ENCODE measurements at places on chromosomes 7 and 10. TPM values are rescaled to one million over a fixed set of nuclear protein-coding genes. Genes with fewer than 3 reads are reported as not detected.

GRCh38 chr10:133133471-133134231, 26.4 kb upstream of the KNDC1 start:
- no peak for DNase-seq

CDC14C gene
- not detected for total RNA-seq

NYAP1 gene
- 1.7 TPM for total RNA-seq

- no peak for DNase-seq
Measured at GRCh38 chr10:116026315-116026714, 246.7 kb downstream of the GFRA1 start.

GPR37 gene
- total RNA-seq = 0.31 TPM

TET1 gene
- total RNA-seq = 3.1 TPM

TSC22D4 gene
- total RNA-seq = 21.5 TPM

DNA sequence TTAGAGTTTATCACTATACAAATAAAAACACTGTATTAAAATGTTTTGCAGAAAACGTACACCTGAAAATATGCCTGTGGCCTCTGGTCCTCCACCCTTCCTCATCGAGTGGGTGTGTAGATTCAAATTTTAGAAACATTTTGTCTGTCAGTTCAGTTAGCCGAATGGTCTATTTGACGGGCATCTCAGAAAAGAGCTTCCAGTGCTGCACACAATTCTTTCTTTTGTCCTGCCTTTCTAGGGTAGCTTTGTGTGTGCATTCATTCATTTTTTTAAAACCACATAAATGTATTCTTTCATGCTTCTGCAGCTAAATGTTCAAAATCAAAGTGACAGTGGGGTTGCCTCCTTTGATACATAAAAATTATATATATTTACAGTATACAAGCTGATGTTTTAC, 46.8 kb downstream of the GNAI1 start:
- DNase-seq = no peak

CXCL12 gene
- total RNA-seq = 96.6 TPM

ARHGEF5 gene
- total RNA-seq = 10.8 TPM

DNA sequence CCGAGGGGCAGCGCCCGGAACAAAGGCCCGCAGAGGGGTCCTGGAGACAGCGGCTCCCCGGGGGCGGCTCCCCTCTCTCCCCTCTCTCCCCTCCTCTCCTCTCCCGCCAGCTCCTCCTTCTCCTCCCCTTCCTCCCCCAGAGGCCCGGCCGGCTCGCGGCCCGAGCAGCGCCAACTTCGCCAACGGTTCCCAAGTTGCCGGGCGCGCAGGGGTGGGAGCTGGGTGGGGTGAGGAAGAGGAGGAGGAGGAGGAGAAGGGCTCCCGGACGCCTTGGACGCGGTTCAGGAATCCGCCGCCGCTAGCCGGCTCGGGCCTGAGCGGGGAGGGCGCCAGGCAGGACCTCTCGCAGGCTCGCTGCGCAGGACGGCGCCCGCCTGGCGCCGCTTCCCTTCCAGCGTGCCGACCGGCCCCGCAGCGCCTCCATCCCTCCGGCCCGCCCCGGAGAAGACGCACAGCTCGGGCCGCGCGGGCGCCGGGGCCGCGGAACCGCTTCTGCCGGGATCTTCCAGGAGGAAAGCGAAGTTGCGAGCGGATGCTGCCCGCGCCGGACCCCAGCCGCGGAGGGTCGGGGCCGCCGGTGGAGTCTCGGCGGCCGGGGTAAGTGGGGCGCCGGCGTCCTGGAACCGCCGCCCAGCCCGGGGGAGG, at the start of gene CHST3:
TSS of gene CHST3 (plus strand) at position 298 of the 645 bp plus-strand sequence. CDS start 41,448 bp downstream, outside the sequence.
- no peak for DNase-seq

GRCh38 chr7:54663603-54664234, 95.3 kb downstream of the SEC61G start:
- no peak for DNase-seq

GRCh38 chr10:53088961-53089360, 316.4 kb upstream of the MBL2 start:
- DNase-seq = no peak

DNA sequence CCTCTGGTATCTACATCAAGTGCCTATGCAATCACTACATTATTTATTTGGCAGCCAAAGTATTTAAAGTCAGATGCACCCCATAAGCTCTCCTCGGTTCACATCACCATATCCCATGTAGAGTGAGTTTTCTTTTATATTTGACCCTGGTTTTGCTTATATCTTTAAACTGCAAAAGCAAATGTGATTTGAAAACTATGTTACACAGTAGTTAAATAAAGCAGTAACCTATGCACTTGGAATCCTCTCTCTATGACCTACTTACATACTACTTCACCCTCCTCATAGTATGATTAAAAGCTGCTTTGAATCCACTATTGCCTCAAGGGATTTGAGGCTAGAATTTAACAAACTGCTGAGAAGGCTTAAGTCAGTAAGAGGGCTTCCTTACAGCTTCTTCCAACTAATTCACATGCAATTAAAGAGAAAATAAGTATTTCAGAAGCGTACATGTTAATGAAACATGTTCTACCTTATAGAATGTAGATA, 2.2 kb upstream of the CELF2 start:
- no peak for DNase-seq

MNX1 gene
- not detected for total RNA-seq

DNA sequence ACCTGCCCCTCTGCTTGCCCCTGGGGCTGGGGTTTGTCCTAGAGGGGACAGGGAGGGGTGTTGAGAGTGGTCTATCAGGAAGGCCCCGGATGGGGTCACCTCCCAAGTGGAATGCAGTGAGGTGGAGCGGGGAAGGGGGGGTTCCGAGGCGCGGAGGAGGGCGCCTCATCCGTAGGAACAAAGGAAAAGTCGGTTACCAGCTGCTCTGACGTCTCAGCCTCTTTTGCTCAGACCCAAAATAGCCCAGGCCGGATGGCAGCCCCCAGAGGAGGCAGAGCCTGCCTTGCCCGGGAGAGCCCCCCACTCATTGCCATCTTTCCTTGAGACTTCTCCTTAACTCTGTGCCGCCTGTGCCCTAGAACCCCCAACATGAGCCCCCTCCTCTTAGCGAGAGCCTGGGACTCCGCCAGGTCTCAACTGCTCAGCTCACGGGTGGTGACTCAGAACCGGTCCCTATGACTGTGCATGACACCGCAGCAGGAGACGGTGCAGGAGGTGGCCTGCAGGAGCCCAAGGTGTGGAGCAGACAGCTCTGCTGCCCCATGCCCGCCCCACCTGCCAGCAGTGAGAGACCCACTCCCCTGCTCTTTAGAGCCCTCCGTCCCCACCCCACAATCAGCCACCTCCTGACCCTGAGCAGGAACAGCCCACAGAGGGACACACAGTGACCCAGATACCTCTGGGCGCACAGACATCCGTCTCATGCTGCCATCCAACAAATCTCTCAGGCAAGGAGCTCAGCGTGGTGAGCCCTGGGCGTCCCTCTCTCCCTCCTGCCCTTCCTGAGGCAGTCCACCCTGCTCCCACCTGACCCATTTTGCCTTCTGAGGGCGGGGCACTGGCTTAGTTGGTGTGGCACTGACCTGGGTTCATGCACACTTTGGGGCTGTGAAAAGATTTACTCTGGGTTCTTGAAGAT, 13.1 kb downstream of the STX1A start:
- no peak for DNase-seq

DNA sequence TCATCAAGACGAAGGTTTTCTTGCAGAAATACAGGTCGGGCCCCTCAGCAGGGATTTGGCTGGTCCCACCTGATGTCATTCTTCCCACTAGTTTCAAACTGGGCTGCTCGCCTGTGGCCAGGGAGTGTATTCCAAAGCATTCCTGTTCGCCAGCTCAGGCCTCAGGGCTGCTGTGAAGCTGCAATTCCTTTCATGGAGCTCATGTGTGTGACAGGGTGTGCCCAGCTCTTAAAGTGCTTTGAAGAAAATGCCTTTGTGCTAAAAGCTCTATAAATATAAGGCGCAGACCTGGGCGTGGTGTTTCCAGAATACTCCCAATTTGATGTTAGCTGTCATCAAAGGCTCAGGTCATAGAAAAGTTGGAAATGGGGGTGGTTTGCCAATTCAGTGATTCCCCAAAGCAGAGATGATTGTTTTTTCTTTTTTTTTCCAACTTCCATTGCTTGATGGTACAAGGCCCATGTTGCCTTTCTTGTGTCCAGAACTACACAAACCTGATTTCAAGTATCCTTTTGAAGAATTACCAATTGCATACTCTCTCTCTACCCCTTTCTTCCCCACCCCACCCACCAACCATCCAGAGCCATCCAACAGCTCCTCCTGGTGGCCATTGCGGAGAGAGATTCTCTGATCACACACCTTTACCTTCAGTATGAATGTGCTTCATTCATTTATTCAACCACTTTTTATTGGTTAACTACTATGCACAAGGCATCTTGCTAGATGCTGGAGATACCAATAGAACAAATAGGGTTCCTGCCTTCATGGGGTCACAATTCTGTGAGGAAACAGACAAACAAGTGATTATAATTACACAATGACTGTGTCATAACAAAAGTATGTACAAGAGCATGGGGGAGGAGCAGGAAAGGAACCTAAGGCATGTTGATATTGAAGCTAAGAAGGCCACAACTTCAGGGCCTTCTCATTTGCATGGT, 297.3 kb upstream of the LYZL1 start:
- no peak for DNase-seq

All from omental fat pad (tissue), 4 donors.